Left renal pelvis (tissue), 4 donors: ENCODE measurements at places on chromosomes 4 and X. TPM values are rescaled to one million over a fixed set of nuclear protein-coding genes. Genes with fewer than 3 reads are reported as not detected.

The NDST4 gene
- polyA plus RNA-seq: 5.0 TPM

The IL2RG gene
- 1.1 TPM for polyA plus RNA-seq

The SPANXA1 gene
- polyA plus RNA-seq: not detected

The G3BP2 gene
- polyA plus RNA-seq: 198 TPM

The AMBN gene
- 1.5 TPM for polyA plus RNA-seq

The PRKX gene
- polyA plus RNA-seq: 19.9 TPM

The TMEM271 gene
- not detected for polyA plus RNA-seq

The TAF7L gene
- 0.46 TPM for polyA plus RNA-seq

The TBC1D25 gene
- polyA plus RNA-seq: 9.9 TPM
